ENCODE measurements at places on chromosomes 13 and 19.

DNA sequence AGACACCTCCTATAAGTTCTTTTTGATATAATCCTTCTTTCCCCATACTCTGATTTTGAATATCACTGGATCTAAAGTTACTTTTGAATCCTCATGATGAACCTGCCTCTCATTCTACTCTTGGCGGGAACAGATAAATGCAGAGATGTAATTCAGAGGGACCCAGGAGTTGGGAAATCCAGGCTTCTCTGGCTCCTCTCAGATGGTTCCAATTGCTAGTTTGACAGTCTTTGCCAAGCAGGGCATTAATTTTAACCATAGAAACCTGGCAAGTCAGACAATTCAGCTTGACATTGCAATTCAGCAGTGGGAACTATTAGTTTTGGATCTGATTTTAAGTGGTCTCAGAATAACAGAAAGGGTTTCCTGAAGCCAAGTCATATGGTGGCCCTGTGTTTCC lies 67.3 kb upstream of the KLF12 start:
- DNase-seq: no peak

DNA sequence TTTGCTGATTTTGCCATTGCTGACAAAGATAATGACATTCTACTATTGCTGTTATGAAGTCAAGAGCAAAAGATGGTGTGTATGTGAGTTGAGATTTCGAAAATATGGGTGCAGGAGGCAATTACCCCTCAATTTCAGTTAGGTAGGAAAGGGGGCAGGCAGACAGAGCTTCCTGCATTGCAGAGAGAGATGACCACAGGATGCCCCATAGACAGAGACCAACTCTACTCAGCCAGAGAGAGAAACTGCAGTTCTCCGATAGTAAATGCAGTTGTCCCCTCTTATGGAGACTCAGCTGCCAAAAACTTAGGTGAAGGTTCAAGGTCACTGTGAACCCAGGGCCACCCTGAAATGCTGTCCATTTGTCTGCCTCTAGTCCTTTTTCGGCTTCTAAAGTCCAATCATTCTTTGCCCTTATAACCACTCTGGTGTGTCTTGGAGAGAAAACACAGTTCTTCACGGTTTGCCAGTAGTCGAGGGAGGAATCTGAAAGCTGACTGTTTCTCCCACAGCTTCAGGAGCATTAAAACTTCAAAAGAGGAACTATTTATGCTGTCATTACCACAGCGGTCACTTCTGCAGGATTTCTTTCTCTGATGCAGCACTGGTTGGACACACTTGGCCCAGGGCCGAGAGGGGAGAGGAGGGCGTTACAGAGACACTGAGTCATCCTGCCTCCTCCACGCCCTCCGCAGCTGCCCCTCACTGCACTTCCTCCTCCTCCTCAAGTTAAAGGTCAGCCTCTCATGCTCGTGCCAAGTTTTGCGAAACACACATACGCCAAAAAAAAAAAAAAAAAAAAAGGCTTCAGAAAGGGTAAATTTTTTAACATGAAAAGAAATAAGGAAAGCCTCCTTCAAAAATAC lies 264.3 kb downstream of the FOXO1 start:
- peak; percentile 51 for DNase-seq

GRCh38 chr13:99601535-99601934 lies 100.3 kb downstream of the TM9SF2 start:
- no peak for DNase-seq

DNA sequence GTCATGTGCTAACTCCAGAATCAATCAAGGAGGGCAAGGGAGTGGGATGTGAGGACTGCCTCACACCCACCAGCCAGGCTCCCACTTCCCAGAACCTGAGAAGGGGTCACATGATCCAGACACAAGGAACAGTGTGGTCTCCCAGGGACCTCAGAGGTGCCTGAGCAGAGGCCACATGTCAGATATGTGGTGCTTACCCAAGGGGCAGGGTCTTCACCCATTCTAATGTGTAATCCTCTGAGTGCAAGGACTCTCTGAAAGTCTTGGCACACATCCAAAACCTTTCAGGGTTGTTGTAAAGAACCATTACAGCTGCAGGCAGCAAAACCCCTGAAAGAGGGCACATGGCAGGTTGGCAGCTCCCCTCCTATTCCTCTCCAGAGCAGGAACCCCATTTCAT lies 656.6 kb downstream of the UQCRFS1 start:
- DNase-seq: no peak

DNA sequence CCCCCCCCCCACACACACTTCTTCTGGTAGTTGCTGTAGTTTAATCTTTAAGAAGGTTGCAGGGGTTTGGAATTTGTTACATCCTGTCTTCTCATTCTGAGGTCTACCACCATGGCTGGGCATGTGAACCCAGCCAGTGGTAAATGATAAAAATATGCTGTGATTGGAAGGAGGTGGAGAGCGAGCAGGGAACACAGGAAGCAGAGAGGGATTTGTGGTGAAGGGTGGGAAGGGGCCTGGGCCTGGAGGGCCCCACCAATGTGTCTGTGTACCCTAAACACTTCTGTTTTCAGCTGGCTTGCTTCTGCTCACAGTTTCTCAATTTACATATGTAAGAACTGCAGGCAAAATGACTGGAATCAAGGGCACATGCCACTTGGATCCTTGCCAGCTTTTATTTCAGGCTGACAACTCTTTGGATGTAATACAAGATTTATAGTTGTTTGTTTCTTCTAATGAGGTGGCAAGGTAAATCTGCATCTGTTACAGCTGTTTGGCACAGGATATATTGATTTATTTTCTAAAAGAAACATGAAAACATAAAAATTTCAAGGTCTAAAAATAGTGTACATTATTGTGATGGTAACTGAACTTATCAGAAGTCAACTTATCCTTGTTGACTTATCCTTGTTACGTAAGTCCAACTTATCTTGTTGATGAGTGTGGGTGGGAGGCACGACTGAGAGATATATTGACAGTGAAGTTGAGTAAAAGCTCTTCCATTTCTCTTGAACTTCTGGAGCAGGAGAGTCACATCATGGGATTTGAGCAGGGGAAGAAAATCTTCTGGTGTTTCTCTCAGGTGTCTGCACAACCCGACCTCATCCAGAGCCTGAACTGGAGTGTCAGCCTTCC lies 313.2 kb downstream of the SHISA2 start:
- DNase-seq: no peak

- DNase-seq: no peak
Measured at GRCh38 chr13:35228536-35228935, 248.0 kb downstream of the MAB21L1 start.

DNA sequence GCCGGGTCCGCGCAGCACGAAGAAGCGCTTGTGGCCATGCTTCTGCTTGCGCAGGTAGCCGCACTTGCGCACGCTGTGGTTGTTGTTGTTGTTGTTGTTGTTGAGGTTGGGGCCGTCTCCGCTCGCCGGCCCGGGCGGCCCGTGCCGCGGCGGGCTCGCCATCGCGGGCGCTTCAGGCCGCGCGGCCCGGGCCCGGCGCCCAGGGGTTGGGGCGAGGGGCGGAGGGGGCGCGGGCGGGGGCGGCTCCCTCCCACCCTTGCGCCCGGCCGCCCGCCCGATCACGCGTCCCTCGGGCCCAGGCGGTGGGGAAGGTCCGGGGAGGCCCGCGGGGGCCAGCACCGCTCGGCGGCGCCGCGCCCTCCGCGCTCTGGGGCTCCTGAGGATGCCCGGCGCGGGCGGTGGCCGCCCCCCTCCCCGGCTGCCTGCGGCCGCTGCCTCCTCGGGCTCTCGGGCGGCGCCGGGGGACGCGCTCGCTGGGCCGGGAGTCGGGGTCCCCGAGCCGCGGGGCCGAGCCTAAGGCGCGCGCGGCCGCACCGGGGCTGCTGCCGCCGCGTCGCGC lies 412 bp downstream of the IRS2 start:
- DNase-seq: no peak

GRCh38 chr13:94516456-94516855 lies 37.0 kb upstream of the DCT start:
- DNase-seq: no peak

DNA sequence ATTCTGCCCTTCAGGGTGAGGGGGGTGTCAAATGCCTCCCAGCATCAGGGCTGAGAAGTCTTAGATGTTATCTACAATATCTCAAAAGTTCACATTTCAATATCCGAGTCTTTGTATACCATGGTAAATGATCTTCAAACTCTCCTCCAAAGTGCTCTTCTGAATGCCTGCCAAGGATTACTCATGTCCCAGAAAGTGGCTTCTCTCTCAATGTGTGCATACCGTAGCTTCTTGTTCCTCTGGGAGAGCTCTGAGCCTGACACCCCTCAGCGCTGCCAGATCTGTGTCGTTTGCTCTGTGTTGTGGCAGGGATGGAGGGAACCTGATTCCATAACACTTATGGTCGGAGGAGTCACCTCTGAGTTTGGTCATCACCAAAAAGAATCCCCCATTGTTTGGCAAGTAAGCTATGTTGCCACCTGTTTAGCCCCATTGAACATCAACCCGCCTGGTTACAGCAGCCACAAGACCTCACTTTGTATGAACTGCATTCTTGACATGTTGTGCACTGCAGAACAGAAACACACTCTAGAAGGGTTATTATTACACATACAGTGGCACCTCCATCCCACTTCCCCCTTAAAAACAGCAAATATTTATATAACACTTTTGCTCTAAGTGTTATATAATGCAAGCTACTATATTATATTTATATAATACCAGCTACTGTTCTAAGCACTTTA lies 163.1 kb upstream of the MIR17HG start:
- DNase-seq: no peak

GRCh38 chr19:55479451-55480230 lies 3.2 kb downstream of the ZNF628 start:
- DNase-seq: no peak

DNA sequence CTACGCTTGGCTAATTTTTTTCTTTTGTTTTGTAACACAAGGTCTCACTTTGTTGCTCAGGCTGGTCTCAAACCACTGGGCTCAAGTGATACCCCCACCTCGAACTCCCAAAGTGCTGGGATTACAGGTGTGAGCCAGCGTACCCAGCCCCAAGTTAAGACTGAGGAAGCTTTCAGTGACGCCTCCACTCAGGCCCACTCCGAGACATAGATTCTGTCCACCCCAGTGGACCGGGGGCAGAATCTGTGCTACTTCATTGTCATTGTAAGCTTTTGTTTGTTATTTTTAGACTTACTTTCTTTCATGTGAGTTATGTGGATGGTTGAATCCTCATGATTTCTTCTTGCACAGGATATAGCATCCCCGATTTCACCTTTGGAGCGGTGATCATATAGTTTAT lies 156.9 kb upstream of the TSHZ3 start:
- no peak for DNase-seq

- DNase-seq: no peak
Measured at GRCh38 chr13:50464349-50465251, 378.9 kb downstream of the DLEU7 start.

DNA sequence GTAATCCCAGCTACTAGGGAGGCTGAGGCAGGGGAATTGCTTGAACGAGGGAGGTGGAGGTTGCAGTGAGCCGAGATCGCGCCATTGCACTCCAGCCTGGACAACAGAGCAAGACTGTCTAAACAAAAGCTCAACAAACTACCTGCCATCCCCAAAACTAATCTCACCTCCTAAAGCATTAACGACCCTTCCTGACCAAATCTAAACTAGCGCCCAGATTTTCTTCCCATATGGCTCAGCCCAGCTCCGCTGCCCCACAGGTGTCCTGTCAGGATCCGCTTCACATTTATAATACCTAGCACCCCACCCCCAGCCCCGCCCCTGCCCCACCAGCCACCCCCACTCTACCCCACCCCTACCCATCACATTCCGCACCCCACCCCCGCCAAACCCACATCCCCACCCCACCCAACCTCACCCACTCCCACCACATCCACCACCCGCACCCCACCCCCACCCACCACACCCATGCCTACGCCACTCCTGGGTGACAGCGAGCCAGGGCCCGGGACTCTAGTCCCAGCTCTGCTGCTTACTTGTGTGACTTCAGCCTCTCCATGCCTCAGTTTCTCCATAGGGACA lies 599 bp downstream of the C19orf12 start:
- DNase-seq: no peak

DNA sequence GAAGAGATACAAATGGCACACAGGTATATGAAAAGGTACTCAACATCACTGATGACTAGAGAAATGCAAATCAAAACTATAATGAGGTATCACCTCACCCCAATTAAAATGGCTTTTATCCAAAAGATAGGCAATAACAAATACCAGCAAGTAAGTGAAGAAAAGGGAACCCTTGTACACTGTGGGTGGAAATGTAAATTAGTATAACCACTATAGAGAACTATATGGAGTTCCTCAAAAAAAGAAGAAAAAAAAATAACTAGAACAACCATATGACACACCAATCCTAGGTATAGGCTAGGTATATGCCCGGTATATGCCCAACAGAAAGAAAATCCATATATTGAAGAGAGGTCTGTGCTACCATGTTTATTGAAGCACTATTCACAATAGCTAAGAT lies 150.9 kb downstream of the VWA8 start:
- DNase-seq: no peak

- no peak for DNase-seq
Measured at GRCh38 chr19:35117116-35117515, 1.5 kb downstream of the FXYD3 start.

DNA sequence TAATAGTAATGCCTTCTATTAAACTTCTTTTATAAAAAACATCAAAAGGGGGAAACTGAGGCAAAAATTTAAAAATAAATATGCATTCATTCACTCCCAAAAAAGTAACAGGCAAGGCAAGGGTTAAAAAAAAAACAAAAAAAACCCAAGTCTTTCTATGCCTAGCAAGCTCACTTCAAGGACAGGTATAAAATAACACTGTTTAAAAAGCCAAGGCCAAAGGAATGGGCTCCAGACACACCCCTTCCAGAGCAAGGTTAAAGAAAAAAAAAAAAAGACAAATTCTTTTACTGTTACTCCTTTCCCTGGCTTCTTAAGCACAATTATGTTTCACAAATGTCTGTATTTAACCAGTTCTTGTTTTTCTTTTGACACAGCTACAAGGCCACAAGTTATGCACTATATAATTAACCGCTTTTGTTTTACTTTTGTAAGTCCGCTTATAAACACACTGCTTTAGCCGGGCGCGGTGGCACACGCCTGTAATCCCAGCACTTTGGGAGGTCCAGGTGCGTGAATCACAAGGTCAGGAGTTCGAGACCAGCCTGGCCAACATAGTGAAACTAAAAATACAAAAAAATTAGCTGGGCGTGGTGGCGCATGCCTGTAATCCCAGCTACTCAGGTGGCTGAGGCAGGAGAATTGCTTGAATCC lies 3.6 kb downstream of the SIGLEC11 start:
- no peak for DNase-seq

DNA sequence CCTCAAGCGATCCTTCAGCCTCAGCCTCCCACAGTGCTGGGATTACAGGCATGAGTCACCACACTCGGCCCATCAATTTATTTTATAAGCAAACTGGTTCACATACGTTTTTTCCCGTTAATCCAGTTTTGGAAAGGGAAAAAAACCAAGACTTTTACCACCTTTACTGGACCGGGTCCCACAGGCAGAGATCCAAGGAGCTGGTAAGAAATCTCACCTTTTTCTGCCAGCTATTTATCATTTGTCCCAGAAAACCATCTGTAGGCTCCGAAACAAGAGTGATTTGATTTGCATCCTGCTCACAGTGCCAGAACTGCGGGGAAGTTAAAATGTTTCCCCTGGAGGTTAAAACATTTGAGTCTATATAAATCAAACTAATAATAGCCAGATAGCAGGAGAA lies 6.3 kb upstream of the FUT2 start:
- DNase-seq: no peak

DNA sequence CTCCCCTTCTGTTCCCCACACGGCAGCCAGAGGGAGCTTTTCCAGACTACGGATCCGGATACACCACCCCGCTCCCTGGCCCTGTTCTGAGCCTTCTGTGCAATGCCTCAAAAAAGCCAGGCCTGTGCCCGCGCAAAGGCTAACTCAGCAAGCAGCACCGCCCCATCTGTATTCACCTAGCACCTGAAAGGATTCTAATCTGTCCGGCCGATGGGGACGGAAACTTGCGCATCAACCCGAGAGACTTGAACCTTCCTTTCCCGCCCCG lies 589 bp downstream of the ZBTB45 start:
- peak; percentile 30 for DNase-seq

GRCh38 chr19:43461303-43461702 lies 4.1 kb downstream of the LYPD3 start:
- DNase-seq: no peak

Data from fibroblast of skin of left biceps (primary cell).